Body of pancreas (tissue), 4 donors: ENCODE measurements at places on chromosomes 5 and 9. TPM values are rescaled to one million over a fixed set of nuclear protein-coding genes. Genes with fewer than 3 reads are reported as not detected.

Gene LPAR1
- total RNA-seq: 10.9 TPM

Gene UGCG
- total RNA-seq: 17.1 TPM

Gene TPRN
- 90.0 TPM for total RNA-seq

Gene NKD2
- 4.2 TPM for total RNA-seq

Gene MZB1
- total RNA-seq: 12.2 TPM

Gene BTNL3
- not detected for total RNA-seq
